ENCODE measurements at places on chromosomes 13 and 19.

- peak; percentile 27 for DNase-seq
These were observed 5.4 kb upstream of the PLAUR start for GRCh38 chr19:43675269-43675879.

DNA sequence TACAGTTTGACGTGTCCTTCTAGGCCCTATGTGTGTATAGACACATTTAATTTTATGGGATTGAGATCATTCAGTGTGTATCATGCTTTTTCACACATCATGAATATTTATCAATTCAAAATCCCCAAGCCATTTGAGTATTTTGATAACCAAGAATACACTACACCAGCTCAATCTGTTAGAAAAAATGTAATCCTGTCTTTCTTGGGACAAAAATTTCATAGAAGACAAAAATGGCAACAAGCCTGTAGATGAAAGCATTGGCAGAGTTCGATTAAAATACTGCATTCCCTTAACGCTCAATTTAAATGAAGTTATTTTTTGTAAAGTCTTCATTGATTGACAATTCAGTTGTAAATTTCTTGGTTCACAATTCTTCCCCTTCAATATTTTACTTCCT is 41.9 kb downstream of the WDR87 start:
- no peak for DNase-seq

DNA sequence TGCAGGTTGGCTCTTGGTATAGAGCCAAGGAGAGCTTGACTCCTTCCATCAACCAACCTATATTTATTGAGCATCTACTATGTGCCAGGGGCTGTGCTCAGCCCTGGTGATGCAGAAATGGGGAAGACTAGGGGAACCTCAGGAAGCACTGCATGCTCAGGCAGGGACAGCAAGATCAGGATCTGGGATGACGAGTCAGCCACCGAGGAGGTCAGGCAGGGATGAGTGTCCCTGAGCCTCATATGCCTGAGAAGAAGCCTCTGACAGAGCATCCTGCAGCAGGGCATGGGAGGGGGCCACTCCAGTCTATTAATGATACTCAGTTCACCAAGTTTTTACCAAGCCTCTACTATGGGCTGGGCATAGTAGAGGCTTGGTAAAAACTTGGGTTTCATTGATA is 158.1 kb downstream of the KATNAL1 start:
- DNase-seq, result no peak

- peak; percentile 45 for DNase-seq
These were observed 546 bp upstream of the ZNF546 start for GRCh38 chr19:39996218-39996810.

GRCh38 chr13:102677122-102677521 is 17.7 kb downstream of the METTL21C start:
- no peak for DNase-seq

GRCh38 chr13:56902276-56902675 is 238.4 kb upstream of the PRR20A start:
- no peak for DNase-seq

GRCh38 chr19:9850235-9850959 is 15.3 kb downstream of the PIN1 start:
- no peak for DNase-seq

DNA sequence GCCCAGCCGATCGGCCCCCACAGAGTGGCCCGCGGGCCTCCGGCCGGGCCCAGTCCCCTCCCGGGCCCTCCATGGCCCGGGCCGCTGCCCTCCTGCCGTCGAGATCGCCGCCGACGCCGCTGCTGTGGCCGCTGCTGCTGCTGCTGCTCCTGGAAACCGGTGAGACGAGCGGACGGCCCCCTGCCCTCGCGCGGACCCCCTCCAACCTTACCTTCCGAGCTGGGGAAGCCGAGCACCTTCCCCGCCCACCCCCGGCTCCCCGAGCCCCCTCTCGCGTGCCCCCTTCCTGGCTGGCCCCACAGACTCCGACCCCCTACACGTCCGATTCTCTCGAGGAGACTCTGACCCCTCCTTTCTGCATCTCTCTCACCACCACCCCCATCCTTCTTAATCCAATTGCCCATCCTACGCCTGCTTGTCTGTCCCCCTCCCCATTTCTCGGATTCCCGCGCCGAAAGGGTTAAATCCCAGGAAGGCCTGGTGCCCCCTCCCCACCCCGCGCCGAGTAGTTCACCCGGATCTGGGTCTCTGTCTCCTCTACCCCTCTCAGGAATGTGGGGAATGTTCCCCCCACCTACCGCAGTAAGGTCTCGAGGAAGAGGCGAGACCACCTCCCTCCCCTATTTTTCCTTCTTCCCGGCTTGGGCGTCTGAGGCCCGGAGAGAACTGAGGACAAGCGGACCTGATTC is 502 bp downstream of the NECTIN2 start:
- peak; percentile 36 for DNase-seq

DNA sequence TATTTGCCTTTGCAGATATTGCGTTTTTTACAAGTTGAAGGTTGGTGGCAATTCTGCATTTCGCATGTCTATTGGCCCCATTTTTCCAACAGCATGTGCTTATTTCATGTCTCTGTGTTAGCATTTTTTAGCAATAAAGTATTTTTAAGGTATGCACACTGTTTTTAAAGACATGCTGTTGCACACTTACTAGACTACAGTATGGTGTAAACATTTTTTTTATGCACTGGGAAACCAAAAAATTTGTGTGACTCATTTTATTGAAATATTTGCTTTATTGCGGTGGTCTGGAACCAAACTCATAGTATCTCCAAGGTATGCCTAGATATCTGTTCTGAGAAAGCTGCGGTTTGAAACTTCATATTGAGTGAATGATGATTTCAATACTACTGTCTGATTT is 55.4 kb upstream of the RNF113B start:
- no peak for DNase-seq

- no peak for DNase-seq
These were observed 44.9 kb upstream of the MEDAG start for GRCh38 chr13:30861163-30861562.

- DNase-seq, result no peak
These were observed 16.6 kb upstream of the LSM14A start for GRCh38 chr19:34155686-34156085.

GRCh38 chr19:51166846-51167490 is 24.9 kb downstream of the SIGLEC7 start:
- DNase-seq, result no peak

DNA sequence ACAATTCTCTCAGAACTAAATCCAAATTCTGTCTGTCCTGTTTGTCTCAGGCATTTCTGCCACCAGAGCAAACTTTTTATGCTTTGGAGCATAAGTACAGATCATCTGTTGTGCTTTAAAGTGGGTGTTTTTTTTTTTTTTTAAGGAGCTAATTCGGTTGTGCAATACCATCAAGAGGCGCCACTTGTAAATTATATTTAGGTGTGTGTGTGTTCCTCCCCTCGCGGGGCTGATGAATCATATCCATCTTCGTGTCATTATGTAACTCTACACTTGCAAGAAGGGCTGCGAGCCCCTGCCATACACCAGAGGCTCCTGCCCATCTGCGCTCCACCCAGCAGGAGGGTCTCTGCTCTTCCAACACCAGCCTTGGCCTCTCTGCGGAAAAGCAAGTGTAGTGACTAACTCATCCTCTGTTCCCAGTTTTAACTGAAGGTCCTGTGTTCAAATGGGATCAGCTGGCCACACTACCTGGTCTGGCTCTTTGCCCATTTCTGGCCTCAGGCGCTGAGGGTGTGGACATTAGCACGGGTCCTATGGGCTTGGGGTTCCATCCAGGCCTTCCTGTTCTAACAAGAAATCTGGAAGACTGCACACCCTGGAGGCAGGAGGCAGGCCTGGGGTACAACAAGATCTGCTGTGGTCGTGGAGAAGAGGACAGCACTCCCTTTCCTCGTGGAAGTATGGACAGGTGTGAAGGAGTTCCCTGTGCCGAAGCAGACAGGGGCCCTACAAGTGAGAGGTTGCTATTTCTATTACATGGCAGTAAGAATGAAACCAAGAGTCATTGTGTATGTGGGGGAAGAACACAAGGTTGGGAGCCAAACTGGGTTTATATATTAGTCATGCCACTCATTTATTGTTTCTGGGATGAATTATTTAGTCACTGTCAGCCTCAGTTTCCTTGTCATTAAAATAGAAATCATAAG is 96.1 kb upstream of the MBNL2 start:
- peak; percentile 60 for DNase-seq

DNA sequence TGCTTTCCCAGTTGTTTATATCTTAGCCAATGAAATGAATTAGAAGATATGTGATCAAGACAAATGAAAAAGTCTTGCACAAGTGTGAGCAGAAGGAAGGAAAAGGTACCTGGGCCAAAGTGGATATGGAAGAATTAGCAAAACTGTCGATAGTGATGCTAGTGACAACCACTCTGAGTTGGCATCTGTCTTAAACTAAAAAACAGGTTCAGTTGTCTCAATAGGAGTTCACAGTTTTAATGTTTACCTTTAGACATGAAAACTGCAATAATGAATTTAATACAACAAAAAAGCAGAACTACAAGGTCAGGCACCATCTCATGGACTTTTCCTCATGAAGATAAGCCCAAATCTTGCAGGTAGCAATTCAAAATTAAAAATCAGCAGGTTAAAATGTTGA is 688.5 kb downstream of the EFNB2 start:
- DNase-seq, result no peak

GRCh38 chr13:57675526-57675925 is 44.0 kb downstream of the PCDH17 start:
- no peak for DNase-seq

DNA sequence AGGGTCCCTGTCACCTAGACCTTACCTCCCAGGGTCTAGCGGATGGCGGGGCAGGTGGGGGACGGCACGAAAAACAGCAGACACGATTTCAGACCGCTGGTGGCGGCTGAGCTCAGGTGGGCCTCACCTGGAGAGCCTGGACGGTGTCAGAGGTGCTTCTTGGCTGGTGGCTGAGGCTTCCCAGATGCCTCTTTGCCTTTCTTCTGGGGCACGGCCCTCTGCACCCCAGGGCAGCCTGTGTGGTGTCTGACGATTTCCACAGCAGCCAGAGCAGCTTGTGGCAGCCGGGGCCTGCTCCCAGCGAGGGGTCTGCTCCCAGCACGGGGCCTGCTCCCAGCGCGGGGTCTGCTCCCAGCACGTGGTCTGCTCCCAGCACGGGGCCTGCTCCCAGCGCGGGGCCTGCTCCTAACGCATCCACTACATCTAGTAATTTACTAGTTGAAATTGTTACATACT is 66.7 kb downstream of the ATP11A start:
- no peak for DNase-seq

DNA sequence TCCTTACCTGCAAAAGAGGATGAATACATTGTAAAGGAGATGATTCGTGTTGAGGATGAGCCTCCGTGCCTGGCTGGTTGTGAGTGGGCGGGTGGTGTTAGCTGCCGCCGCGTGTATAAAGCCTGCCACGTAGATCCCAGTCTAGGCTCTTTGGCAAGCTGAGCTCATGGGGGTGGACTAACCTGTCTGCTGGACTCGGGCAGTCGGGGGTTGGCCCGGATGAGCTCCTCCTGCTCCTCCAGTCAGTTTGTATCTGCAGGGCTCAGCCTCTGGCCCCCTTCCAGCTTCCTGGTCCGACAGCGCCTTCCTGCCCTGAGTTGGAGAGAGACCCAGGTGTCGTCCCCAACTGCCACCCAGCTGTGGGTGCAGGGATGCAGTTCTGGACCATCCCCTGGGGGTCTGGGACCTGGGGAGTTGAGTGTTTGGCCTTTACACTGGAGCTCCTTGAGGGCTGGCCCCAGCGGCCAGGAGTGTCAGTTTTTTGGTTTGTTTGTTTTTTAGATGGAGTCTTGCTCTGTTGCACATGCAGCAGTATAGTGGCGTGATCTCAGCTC is 20.9 kb downstream of the TECR start:
- DNase-seq, result no peak

GRCh38 chr13:109314101-109314500 is 472.3 kb downstream of the IRS2 start:
- no peak for DNase-seq

DNA sequence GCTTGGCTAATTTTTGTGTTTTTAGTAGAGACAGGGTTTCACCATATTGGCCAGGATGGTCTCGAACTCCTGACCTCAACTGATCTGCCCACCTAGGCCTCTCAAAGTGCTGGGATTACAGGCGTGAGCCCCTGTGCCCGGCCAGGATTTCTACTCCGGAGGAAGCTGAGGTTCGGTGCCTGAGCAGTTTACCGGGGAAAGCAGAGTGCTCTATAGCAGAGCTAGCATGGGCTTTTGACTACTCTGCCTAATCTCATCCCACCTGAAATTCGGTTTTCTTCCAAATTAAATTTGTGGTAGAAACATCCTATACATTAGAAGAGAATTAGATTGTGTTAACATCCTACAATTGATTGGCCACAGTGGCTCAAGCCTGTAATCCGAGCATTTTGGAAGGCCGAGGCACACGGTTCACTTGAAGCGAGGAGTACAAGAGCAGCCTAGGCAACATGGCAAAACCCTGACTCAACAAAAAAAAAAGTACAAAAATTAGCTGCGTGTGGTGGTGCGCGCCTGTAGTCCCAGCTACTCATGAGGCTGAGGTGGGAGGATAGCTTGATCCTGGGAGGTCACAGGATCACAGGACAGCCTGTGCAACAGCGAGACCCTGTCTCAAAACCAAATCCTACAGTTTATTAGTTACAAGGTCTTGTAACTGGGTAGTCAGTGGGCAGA is 1.6 kb downstream of the RPL13A start:
- DNase-seq, result no peak

DNA sequence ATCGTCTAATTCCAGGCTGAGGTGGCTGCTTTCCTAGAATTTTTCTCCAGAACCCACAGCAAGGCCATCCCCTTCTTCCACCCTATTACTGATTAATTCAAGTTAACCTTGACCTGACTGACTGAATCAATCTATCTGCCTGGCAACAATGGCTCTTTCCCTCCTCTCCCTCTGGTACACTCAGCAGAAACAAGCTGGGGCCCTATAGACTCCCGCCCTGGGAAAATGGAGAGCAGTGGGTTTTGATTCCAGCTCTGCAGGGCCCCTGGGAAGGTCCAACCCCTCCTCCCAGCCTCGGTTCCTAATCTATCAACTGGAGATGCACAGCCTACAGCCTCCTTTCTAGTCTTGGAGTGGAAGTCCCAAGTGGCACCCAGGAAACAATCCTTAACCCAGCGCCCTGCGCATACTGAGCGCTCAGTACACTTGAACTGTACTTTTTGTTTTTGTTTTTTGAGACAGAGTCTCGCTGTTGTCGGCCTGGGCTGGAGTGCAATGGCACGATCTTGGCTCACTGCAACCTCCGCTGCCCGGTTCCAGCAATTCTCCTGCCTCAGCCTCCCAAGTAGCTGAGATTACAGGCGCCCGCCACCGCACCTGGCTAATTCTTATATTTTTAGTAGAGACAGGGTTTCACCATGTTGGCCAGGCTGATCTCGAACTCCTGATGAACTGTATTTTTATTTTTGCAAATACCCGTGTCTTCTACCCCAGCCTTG is 5.2 kb upstream of the C3 start:
- DNase-seq, result no peak

DNA sequence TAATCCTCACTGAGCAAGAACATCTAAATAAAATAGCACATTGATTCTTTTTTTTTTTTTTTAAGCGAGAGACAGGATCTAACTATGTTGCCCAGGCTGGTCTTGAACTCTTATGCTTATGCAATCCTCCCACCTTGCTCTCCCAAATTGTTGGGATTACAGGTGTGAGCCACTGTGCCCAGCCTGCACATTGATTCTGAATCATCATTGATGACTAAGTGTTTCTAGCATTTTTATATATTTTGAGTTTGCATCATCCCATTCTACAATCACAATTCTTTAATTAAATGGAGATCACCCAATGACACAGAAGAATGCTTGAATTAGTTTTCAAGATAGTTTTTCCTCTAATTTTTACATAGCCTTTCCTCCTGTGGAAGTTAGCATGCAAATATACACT is 354.1 kb downstream of the KLF5 start:
- no peak for DNase-seq

Data from GM03348 (cell line).